Esophagus squamous epithelium (tissue), 5 donors: ENCODE measurements at places on chromosomes 1 and 21.

GRCh38 chr1:86035101-86035500 lies 121.5 kb downstream of the COL24A1 start:
- DNase-seq = no peak

DNA sequence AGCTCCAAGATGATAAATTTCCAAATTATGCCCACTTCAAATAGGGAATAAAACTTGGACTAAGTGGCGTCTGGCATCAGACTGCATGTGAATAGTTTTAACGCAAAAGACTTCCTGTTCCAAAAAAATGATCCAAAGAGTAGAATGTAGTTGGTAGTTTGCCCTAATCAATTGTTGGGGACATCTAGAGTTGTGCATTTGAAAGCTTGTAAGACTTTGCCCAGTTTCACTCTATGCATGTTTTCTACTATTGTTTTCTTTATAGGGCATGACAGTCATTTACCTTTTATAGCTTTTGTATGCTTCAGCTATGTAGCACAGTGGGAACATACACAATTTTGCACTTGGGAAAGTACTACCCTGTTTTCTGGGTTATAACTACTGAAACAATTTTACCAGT lies 86.0 kb downstream of the HS2ST1 start:
- no peak for DNase-seq

DNA sequence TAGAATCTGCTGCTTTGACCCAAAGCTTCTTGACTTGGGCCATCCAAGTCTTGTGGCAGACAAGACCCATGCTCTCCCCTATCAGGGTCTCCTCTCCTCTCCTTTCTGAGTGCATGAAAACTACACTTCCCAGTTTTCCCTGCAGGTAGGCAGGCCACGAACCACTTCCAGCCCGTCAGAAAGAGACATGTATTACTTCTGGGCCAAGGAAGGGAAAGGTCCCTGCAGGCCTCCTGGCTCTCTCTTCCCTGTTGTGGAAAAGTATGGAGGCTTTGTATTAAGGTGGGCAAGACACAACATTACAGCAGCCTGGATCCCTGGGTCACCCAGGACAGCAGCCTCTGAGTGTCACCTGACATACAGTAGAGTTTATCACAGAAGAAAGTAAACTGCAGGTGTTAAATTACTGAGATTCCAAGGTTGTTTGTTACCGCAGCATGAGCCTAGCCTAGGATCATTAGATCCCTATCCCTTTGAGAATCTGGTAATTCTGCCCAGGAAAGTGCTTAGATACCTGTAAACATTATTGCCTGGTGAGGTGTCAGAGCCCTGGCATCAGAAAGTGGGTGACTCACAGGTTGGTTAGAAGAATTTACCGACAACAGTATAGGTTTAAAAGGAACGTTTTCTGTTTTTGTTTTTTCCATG lies 717.3 kb downstream of the MATN1 start:
- DNase-seq = no peak

GRCh38 chr1:2921970-2922686 lies 99.1 kb upstream of the ACTRT2 start:
- no peak for DNase-seq

DNA sequence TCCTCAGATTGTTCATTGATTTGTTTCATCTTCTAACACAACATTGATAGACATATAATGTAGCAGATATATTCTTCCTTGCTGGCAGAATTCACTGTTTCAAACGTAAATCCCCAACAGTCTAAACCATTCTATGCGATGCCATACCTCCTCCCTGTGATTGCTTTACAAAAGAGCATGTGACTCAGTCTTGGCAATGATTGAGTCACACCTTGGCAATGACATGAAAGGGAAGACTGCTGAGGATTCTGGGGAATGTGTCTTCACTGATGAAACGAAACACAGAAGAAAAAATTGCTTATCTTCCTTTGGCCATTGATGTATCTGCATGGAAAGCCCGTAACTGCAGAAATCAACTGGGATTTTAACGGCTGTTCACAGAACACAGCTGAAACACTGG lies 409.6 kb upstream of the ZRANB2 start:
- DNase-seq = no peak

GRCh38 chr21:41777951-41778815 lies 11.3 kb upstream of the RIPK4 start:
- no peak for DNase-seq

GRCh38 chr21:26948194-26948593 lies 18.7 kb downstream of the ADAMTS5 start:
- DNase-seq = no peak

DNA sequence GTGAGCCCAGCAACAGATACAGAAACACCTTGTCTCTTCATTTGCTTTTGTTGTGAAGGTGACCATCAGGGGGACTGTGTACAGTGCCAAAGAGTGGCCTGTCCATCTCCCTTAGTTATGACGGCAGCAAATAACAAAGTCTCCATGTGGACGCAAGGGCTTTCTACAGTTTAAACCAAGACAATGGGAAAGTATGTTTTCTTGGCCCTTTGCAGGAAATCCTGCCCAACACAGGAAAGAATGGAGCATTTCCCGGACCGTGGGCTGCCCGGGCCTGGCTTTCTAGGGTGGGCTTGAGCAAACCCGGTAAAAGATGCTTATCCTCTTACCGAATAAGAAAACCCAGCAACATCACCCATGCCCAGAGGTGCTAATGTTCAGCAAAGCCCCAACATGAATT lies 87.3 kb downstream of the ZBTB18 start:
- DNase-seq = no peak
